ENCODE measurements at places on chromosomes 16 and 17. TPM values are rescaled to one million over a fixed set of nuclear protein-coding genes. Genes with fewer than 3 reads are reported as not detected.

Gene KCNJ2
- total RNA-seq = 0.08 TPM

Gene CACNG5
- not detected for total RNA-seq

Gene BTBD17
- not detected for total RNA-seq

Gene PPP1R27
- not detected for total RNA-seq

Gene OTOP2
- 0.06 TPM for total RNA-seq

Gene SLC16A6
- total RNA-seq = 0.55 TPM

Gene SIAH1
- 14.7 TPM for total RNA-seq

Gene COX4I1
- total RNA-seq = 793 TPM

Gene FNDC8
- not detected for total RNA-seq

Gene GPR139
- not detected for total RNA-seq

Gene EXOC7
- total RNA-seq = 67.2 TPM

Gene IGFALS
- not detected for total RNA-seq

Gene DNAJA3
- total RNA-seq = 76.4 TPM

Gene SLC43A2
- 6.5 TPM for total RNA-seq

Gene HCRT
- not detected for total RNA-seq

Gene RHBDL1
- total RNA-seq = 1.1 TPM

Gene ZPBP2
- total RNA-seq = not detected

Gene RNU2-1
- not detected for total RNA-seq

Gene MT1E
- not detected for total RNA-seq

Gene CPNE7
- total RNA-seq = 66.6 TPM

Gene IGFBP4
- total RNA-seq = 2,442 TPM

Gene PRM1
- total RNA-seq = not detected

Gene GP1BA
- total RNA-seq = not detected

Gene GUCY2D
- total RNA-seq = not detected

Gene TEX14
- total RNA-seq = not detected

Gene KRT33A
- total RNA-seq = not detected

Gene RNF43
- 0.61 TPM for total RNA-seq

Gene GFAP
- total RNA-seq = 1.0 TPM

Measured in A549 treated with CpdA at 1 μM for 4 hours (cell line).